ENCODE measurements at places on chromosomes 1 and 21.

GRCh38 chr1:174969977-174970376, 29.8 kb upstream of the CACYBP start:
- DNase-seq: no peak

- DNase-seq: no peak
Measured at GRCh38 chr1:16141573-16142336, 14.1 kb downstream of the EPHA2 start.

GRCh38 chr1:210231846-210232510, 618 bp upstream of the SERTAD4 start:
- no peak for DNase-seq

- no peak for DNase-seq
Measured at GRCh38 chr1:235735621-235736020, 86.0 kb upstream of the GNG4 start.

- DNase-seq: no peak
Measured at GRCh38 chr1:65632235-65632634, 160.5 kb upstream of the PDE4B start.

GRCh38 chr1:168583571-168583970, 7.2 kb downstream of the XCL1 start:
- no peak for DNase-seq

DNA sequence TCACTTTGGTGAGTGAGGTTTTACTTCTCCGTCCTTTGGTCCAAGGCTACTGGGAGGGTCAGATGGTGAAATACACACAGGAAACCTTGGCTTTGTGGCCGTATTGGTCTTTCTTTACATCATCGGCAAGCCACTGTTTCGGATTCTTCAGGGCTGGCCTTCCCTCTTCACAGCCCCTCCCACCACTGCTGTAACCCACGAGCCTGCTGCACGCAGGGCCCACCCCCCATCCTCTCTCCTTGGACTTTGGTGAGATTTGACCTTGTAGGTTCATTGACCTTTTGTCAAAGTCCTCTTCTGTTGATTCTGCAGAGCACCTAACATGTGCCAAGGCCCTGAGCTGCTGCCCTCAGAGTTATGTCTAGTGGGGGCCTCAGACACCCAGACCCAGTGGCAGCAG, 328.6 kb downstream of the CAMTA1 start:
- DNase-seq: no peak

Data from stimulated activated CD4-positive, alpha-beta T cell treated with anti-CD3 and anti-CD28 coated beads, TNF-alpha, amount 100 ng/mL, for 1 hour (primary cell).